Kidney epithelial cell (primary cell): ENCODE measurements at places on chromosomes 2 and 18.

DNA sequence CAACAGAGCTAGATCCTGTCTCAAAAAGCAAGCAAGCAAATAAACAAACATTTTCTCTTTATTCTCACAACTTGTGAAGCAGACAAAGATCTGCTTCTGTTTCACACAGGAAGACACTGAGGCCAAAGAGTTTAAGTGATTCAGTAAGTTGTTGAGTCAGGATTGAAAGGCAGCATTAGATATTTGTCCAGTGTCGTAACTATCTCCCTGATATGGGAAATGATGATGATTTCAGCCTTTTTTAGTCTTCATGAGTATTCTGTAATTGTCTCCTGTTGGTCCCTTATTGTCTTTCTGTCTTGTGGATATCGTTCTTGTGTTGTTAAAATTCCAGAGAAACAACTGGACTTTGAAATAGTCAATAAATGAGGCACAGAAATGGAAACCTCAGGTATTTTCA, 59.6 kb downstream of the GATA6 start:
- DNase-seq, result no peak

DNA sequence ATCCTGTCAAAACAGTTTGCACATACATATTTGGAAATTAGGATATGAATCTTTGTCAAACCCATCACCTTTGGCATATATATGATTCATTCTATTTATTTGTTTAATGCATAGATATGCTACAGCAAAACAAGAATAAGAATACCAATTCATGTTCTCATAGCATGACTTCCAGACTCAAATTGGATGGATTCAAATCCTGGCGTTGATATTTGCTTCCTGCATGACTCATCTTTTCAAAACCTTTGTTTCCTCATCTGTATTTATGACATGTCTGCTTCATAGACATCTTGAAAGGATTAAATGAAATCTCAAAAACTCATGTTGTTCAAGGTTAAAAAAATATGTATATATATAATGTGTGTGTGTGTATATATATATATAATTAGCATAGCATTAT, 261.3 kb downstream of the MBD5 start:
- DNase-seq, result no peak

- no peak for DNase-seq
These were observed 43.6 kb downstream of the MAPRE2 start for GRCh38 chr18:35084494-35085449.

GRCh38 chr2:118319271-118319684, 231.0 kb downstream of the INSIG2 start:
- DNase-seq, result no peak

DNA sequence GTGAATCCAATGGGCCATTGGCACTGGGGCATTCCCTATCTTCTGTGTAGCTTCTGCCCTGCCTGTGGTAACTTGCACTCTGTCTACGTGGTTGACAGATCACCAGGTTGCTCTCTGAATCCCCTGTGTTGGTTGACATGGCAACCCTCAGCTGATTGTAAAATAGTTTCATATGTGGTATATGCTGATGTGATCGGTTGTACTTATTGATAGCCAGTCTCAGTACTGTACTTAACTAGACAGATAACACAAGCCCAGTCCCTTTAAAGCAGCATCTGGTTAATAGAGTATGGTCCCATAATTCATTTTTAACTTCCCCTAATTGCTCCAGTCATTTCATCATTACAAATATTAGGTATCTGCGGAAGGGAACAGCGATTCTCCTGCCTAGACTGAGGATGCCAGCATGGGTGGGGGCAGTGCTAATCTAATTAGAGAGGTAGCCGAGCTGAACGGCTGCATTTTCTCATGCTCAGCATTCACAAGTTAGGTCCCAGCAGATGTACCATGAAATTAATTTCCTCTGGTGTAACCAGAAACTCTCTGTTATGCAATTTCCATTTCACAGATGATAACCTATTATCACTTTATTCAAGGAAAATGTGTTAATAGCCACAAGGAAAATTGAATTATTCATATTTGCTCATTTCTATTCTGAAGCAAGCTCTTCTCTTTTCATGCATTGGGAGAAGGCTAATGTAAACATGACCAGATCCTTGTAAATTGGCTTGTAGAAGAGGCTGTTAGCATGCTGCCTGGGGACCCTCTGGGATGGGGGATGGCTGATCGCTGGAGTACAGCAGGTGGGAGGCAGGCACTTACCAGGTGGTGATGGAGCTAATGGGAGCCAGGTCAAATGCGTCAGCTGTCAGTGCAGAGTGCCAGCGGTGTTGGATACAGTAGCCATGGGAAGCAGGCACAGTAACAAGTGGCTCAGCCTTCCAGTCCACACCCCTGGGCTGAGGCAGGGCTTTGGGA, 608.3 kb downstream of the GALR1 start:
- no peak for DNase-seq

DNA sequence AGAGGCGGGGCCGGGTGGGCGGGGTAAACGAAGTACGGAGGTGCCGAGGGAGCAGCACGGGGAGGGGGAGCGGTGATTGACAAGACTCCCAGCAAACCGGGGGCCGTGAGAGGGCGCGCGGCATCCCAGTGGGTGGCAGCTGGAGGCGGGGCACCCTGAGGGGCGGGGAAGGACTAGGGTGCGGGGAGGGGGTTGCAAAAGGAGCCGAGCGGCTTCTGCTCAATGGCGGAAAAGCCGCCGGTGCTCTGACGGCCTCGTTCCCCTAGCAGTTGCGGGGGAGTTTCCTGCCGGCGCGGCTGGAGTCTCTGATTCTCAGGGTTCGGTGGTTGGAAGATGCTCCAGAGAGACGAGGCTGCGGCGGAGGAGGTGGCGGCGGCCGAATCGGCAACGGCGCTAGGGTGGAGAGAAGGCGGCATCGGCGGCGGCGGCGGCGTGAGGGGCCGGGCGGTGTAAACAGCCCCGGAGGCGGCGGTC, at the start of gene PPM1B:
PPM1B (plus strand) TSS at position 195 of the 474 bp plus-strand sequence. CDS start 32,325 bp downstream, outside the sequence.
- no peak for DNase-seq

- DNase-seq, result no peak
These were observed 4.0 kb downstream of the SLC4A3 start for GRCh38 chr2:219631406-219631891.

DNA sequence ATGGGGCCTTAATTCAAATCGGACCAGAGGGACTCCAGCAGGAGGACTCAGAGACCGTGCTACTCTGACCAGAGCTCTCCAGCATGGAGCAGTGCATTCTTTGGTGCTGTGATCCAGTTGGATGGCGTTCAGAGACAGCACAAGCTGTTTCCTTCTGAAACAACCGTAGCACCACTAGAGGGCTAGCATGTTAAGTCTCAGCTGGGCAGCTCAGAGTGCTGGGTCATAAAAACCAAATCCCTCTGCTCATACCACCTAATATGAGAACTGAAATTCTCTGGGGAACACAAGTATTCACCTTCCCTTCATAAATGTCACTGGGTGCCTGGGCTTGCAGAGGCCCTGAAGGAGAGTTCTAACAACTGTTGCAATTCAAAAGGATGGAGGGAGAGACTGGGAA, 97.7 kb upstream of the TFCP2L1 start:
- no peak for DNase-seq

DNA sequence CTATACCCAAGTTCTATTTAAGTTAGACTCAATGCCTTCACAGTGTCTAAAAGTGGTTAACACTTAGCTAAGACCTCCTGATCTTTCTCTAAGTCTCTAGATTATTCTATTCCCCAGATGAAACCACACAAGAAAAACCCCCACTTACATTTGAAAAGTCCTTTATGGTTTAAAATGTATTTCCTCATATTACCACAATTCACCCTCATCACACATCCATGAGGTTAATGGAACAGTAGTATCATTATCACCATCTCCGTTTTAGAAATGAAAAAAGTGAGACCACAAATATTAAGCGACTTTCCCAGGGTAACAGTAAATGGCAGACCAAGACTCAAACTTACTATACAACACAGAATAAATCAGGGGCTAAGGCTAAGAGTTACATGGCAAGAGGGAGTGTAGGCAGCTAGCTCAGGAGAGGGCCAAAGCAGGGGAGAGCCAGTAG, 28.6 kb downstream of the EPG5 start:
- DNase-seq, result no peak

- DNase-seq, result no peak
These were observed 3.0 kb downstream of the EVX2 start for GRCh38 chr2:176080540-176081375.

DNA sequence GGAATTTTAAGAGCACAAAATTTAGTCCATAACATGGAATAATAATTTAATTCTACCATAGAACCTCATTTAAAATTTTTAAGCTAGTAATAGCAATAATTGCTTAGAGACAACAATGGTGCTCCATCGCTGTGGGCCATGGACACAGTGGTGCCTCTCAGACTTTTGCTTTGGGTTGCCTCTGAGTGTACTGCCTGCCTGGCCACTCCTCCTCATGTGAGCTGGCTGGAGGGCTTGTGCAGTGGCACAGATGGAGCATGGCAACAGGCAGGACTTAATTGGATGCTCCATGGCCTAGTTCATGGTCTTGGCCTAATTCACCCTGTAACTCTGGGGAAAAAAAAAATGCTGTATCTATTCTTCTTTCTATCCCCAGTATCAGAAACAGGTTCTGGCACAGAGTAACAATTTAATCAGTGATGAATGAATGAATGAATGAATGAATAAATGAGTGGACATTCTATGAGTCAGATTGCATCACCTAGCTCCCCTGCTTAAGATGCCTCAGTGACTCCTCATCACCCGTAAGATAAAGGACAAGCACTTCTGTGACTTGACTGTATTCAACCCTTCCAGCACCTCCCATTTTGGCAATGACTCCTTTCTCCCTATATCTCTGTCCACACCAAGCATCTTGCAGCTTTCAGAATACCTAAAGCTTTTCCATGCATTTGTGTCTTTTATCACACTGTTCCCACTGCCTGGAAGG, 211.8 kb upstream of the SLC14A2 start:
- no peak for DNase-seq

- DNase-seq, result no peak
These were observed 20.4 kb upstream of the IL1R1 start for GRCh38 chr2:102122115-102122514.

DNA sequence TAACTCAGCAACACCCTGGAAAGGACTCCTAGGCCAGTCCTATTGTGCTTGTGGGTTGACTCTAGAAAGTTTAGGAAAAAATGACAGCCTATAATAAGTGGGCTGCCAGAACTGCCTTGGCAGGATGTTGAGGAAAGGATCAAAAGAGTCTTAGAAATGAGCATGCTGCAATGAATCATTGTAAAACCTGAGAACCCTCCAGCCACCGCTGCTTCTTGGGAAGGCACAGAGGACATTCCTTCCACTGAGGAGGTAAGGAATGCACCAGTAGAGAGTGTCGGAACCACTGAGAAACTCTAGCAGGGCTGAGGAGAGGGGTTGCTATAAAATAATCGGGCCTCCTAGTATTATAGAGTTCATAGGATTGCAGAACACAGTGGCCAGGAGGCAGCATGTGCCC, 146.7 kb upstream of the SMIM21 start:
- DNase-seq, result no peak

DNA sequence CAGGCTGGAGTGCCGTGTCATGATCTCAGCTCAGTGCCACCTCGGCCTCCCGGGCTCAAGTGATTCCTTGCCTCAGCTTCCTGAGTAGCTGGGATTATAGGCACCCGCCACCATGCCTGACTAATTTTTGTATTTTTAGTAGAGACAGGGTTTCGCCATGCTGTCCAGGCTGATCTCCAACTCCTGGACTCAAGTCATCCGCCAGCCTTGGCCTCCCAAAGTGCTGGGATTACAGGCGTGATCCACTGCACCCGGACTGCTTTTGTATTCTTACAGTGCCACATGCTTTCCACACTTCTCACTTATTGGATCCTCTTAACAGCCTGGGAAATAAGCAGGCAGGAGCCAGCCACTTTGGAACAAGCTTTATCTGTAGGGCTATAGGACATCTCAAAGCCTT, 25.3 kb upstream of the BCL2L11 start:
- DNase-seq, result no peak

DNA sequence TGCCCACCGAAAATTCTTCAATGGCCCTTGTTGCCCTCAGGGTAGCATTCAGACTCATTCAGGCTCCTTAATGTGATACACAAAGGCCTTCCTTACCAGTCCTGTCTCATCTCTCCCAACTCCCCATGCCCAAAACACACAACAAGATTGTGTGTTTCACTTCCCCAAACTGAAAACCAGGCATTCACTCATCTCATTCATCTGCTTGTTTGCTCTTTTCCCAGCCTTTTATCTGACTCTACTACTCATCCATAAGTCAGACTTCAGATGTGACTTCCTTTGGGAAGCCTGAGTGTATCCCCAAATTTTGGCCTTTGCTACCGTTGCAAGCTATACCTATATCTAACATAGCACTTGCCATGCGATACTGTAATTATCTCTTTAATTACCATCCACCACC, 9.7 kb upstream of the SLC39A10 start:
- DNase-seq, result no peak

DNA sequence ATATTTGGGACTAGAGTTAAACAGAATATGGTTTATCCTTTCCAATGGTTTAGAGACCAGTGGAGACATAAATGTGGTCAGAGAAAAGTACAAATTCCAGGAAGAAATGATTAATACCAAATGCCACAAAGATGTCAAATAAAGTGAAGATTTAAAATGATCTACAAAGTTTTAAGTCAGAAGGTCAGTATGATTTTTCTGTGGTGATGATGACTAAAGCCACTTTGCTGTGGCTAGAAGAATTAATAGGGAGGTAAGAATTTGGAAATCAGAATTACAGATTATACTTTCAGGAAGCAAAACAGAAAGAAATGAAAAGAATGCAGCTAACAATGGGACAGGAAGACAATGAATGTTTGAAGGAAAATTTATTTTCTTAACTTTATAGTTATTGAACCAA, 91.5 kb upstream of the CDH7 start:
- DNase-seq, result no peak

DNA sequence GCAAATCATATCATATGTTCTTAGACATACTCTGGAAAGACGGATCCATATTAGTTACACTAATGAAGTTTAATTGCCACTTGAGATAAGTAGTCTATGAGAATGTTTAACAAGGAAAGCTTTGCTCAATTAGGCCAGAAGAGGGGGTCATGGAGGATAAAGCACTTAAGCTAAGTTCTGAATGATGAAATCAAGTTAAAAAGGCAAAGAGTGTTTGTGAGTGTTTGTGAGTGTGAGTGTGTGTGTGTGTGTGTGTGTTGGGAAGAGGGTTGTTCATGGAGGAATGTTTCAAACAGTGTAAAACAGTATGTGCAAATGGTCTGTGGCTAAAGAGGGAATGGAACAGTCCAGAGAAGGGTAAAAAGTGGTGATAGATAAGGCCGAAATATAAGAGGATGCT, 360.9 kb downstream of the ERBB4 start:
- no peak for DNase-seq

DNA sequence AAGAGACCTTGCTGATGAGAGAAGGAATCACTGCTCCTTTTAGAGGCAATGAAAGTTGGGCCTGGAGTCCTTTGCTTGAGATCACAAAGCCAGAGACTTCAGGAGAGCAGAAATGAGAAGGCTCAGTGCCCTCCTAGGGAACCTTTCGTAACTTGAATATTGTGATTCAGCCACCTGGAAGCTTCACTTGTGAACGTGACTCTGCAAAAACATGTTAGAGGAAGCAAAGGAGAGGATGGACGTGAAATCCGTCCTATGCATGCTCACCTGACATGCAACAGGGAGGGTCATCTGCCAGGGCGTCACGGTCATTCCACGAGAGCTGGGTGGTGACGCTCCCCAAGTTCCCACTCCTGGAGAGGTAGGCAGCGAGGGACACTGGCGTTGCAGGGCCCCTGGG, 243.6 kb downstream of the AGAP1 start:
- DNase-seq, result no peak
